CD4-positive, alpha-beta T cell treated with Interleukin-4 for 1 hour (primary cell): ENCODE measurements at places on chromosomes 7 and 10.

- DNase-seq: no peak
Observed at GRCh38 chr7:147492606-147493005, 1098.0 kb upstream of the C7orf33 start.

- no peak for DNase-seq
Observed at GRCh38 chr7:93374345-93374940, 142.3 kb downstream of the VPS50 start.

- DNase-seq: no peak
Observed at GRCh38 chr7:93055543-93056107, 62.2 kb downstream of the SAMD9 start.

DNA sequence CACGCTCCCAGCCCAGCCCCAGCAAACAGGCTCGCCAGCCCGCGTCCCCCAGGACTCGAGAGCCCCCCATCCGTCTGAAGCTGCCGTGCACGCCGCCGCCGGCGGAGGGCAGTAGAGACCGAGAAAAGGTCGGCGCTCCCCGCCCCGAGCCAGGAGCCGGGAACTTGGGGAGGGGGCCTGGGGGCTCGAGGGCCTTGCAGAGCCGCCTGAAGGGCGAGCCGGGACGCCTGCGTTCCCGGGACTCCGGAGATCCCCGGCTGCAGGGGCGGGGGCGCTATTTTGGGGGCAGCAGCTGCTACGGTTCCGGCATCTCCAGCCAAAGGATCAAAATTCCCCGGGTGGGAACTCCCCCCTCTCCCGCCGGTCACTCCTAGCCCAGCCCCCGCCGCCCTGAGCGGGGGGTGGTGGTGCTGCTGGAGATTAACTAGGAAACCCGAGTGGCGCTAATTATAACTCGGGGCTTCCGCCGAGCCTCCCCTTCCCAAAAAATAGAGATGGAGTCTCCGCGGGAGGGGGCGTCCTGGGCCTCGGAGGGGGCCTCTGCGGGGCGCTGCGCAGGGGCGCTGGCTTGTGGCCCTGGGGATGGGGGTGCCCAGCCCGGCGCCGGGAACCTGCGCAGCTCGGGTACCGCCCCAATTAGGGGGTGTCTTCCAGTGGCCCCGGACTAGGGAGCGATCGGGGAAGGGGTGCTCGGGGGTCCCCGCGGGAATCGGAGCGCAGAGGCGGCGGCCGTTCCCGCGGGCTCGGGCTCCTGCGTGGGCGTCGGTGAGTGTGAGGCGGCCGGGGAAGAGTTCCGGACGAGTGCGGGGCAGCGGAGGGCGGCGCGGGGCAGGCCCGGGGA is 608 bp downstream of the ACHE start:
- DNase-seq: peak; percentile 49

DNA sequence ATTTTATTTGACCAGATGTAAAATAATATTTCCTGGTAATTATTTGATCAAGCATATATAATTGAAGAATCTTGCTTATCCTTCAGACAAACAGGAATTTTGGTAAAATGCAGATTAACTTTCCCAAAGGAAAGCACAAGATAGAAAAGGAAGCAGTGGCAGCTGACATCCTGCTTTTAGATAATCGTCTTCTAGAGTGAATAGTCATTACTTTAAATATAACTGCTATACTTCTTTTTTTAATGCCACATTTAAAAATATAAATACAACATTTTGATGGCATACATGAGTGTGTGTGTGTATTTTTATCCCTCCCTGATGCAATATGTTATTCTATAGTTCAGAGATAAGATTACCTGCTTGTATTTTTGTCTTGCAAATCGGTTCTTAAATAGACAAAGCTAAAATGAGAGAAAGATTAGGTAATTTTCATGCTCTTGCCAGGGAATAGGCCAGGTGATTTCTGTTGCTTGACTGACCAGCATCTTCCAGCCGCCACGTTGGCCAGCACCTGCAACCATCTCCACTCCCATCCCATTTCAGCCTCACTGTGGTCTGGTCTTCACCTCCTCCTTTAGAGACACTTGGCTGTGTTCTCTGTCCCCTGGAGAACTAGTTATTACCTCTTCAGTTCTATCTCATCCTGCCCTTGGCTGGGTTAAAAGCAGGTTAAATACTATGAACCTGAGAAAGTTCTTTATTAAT is 58.1 kb downstream of the MDFIC start:
- no peak for DNase-seq

DNA sequence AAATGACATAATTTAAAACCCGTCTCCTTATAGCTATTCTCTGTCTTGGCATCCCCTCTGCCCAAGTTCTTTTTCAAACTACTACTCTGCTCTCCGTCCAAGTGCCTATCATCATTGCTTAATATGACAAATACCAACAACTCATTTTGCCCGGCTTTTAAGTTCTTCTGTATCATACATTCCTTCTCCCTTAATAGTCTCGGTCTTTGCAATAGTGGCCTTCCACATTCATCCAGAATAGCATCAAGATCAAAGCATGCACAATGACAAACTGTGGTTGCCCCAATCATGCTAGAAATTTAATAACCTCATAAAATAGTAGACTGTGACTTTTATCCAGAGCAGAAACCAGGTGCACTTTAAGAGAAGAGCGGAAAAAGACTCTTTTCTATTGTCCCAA is 198.9 kb downstream of the ETV1 start:
- DNase-seq: no peak

GRCh38 chr7:142998966-142999365 is 28.0 kb downstream of the OR9A2 start:
- no peak for DNase-seq

- DNase-seq: no peak
Observed at GRCh38 chr7:151264615-151265014, 16.1 kb upstream of the SMARCD3 start.

DNA sequence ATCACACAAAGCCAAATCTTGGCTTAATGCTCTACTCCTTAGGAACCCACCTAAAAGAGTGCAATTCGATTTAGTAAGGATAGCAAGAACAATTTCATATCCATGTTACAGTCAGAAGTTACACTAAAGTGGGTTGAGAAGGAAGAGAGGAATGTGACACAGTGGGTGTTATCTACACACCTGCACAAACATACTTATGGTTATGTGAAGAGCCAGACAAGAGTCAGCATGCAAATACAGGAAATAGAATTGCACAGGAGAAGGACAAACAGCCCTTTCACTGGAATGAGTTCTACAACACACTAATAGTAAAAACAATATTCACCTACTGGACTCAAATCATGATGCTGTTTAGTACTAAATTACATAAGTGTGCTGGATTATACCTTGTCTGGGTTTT is 262.8 kb downstream of the DGKB start:
- no peak for DNase-seq

- DNase-seq: no peak
Observed at GRCh38 chr7:139972029-139972428, 90.7 kb downstream of the PARP12 start.

GRCh38 chr7:108245523-108246226 is 115.5 kb upstream of the LAMB4 start:
- no peak for DNase-seq

DNA sequence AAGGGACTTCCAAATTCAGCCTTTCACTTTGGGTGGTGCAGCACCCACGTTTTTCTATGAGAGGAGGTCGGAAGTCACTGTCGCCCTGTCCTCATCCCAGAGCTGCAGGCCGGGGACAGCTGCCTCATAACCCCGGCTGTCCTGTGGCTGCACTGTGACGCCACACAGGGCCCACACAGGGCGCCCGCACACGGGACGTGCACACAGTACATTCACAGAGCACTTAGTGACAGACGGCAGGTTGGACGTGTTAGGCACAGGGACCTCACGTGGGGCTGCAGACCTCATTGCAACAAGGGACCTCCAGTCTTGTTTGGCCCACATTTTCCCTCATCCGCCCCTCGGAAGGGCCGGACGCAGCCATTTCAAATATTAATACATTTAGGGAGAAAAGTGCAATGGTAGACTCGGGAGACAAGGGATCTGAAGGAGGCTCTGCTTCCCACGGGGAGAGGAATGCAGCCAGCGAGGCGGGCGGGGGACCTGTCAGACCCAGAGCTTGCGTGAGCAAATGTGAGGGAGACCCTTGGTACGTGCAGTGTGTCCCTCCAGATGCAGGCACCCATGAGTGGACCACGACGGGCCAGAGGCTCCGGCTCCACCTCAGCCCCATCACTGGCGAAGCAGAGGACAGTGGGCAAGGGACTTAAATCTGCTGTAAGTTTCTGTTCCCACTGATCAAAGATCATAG is 86.7 kb downstream of the VOPP1 start:
- no peak for DNase-seq

GRCh38 chr7:55209366-55209765 is 155.8 kb upstream of the LANCL2 start:
- DNase-seq: no peak

- DNase-seq: no peak
Observed at GRCh38 chr7:25622695-25623094, 394.4 kb upstream of the NPVF start.

GRCh38 chr7:50674299-50674698 is 108.4 kb downstream of the GRB10 start:
- no peak for DNase-seq

DNA sequence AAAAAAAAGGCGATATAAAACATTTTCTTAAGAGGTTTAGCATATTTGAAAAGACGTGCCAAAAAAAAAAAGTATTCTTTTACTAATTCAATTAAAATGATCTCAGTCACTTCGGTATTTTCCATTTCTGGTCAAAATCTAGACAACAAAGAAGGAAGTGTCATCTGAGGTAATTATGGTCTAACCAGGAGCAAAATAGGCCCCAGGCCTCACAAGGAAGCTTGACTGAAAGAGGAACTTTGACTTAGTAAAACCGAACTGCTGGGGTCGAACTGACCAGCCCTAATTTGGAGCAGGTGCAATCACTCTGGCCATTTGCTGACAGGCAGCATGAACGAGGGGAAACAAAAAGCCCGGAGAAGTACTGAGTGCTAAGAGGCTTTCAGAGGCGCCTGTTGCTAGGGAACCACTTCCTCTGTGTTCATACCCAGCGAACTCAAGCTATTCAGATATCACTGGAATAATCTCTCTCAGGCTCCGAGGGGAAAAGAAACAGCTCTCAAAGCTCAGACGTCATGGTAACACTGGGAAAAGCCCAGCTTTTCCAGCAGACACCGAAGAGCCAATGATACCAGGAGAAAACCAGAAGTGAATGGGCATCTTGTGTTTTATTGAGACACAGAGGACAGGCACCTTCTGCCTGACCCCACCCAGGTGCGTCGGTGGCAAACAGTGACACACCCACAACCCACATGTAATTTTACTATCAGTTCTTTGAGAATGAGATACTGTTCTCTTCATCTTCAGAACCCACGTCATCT is 126.5 kb downstream of the FAM107B start:
- peak; percentile 88 for DNase-seq

- no peak for DNase-seq
Observed at GRCh38 chr10:101563007-101563406, 25.1 kb downstream of the POLL start.

GRCh38 chr10:69760072-69760471 is 41.6 kb upstream of the COL13A1 start:
- DNase-seq: no peak

DNA sequence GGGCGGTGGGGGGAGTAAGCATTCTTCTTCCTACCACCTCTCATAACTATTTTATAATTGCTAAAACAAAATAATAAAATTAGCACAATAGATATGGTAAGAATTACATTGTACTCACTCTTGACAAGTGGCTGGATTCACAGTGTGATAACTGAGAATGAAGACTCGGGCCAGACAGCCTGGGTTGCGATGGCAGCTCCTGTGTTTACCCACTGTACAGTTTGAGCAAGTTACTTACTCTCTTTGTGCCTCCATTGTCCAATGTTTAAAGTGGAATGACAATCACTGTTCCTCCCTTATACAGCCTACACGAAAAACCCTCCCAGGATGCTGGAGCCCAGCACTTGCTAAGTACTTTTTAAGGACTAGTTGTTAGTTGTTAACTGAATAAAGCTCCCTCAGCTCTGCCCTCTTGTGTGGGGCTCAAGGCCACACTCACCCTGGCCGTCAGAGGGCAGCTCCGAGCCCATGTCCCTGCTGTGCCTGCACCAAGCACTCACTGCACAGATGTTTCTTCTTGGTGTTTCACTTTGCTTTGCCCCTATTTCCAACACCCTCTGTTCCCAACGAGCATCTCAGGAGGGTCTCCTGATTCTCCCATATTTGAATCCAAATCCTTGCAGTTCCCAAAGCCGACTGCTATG is 56.4 kb upstream of the NPS start:
- no peak for DNase-seq

GRCh38 chr7:100691676-100692577 is 2.1 kb downstream of the GIGYF1 start:
- DNase-seq: peak; percentile 85

GRCh38 chr7:81529785-81530184 is 240.1 kb downstream of the HGF start:
- DNase-seq: no peak

DNA sequence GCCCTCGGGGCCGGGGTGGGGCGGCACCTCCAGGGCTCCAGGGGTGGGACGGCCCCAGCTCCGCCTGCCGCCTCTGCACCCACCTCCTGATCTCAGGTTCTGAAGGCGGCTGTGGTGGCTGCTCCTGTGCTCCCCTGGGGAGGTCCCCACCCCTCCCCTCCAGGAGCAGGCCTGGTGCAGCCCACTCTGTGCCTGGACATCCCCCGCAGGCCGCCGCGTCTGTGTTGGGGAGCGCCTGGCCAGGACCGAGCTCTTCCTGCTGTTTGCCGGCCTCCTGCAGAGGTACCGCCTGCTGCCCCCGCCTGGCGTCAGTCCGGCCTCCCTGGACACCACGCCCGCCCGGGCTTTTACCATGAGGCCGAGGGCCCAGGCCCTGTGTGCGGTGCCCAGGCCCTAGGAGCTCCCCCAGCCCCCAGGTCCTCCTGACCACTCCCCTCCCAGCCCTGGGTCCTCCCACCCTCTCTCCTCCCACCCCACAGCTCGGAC is 5.5 kb downstream of the CYP2W1 start:
- DNase-seq: no peak

GRCh38 chr10:116056445-116057293 is 216.3 kb downstream of the GFRA1 start:
- DNase-seq: no peak

DNA sequence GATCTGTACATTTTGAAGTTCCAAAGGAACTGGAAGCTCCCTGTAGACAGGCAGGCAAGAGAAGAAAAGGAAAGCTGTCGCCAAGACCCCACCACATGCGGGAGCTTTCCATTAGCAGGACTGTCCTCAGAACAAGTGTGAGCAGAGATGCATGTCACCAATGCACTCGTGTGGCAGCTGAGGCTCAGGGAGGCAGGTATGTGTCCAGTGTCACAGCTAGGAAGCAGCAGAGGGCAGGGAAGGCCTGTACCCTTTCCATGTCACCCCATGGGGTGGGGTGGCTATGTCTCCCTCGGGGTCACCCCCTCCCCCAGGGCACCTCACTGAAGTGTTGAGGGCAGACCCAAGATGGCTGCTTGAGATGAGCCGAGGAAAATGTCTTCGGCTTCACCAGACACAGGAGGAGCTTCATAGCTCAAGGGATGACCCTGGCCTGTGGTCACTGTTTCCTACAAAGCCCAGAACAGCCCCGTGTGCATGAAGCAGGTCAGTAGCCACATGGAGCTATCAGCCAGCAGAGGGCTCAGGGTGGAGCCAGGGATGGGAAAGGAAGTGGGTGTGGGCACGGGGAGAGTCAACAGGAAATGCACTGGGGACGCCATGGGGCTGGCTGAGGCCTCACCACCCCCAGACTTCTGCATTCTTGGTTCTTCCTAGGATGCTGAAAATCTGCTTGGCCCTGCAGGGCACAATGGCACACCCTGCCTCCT is 96.6 kb downstream of the FAM53B start:
- peak; percentile 79 for DNase-seq

- DNase-seq: no peak
Observed at GRCh38 chr7:106659166-106659962, 1.6 kb downstream of the CCDC71L start.
